ENCODE measurements at places on chromosomes 1 and 21. TPM values are rescaled to one million over a fixed set of nuclear protein-coding genes. Genes with fewer than 3 reads are reported as not detected.

The SLC44A5 gene
- total RNA-seq = 0.38 TPM

The HCRTR1 gene
- not detected for total RNA-seq

The HUNK gene
- total RNA-seq = not detected

The RBM15 gene
- 41.0 TPM for total RNA-seq

The TRPM2 gene
- not detected for total RNA-seq

The PTGFRN gene
- 74.1 TPM for total RNA-seq

The SLAMF1 gene
- total RNA-seq = not detected

The RGSL1 gene
- not detected for total RNA-seq

The DNAJC6 gene
- total RNA-seq = 8.7 TPM

The SLC37A1 gene
- total RNA-seq = 2.8 TPM
